ENCODE measurements at places on chromosomes 2 and 18.
A peak's percentile ranks its signal among the peaks of the same experiment; 100 is the strongest.

GRCh38 chr18:6782861-6783260 lies 53.3 kb downstream of the ARHGAP28 start:
- no peak for DNase-seq

DNA sequence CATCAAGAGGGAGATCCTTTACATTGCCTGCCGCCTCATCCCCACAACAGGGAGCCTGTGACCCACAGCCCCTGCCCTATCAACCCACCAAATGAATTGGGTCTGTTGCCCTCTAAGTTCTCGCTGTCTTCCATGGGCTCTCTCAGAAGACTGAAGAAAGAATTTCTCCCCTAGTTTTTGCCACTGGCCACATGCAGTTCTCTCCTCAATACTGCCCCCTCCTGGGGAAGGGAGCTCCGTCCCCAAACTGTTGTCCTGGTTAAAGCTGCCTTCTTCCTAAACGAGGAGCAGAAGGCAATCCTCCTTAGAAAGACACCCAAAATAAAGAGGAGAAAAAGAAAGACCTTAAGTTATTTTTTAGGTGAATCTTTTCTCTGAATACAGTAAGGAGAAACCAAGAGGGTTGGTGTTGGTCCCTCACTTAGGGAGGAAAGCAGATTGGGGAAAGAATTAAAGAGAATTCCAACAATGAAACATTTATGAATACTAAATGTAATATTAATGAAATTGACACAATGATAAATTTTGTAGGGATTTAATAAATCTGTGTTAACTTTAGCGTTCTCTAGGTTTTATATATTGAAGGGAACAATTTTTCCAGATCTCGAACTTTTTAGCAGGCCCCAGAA lies 31.1 kb upstream of the SATB2 start:
- DNase-seq, result peak; percentile 39

GRCh38 chr18:28185121-28185520 lies 8.2 kb upstream of the CDH2 start:
- DNase-seq, result no peak

GRCh38 chr2:181677912-181678586 lies 2.3 kb downstream of the NEUROD1 start:
- DNase-seq, result peak; percentile 56

DNA sequence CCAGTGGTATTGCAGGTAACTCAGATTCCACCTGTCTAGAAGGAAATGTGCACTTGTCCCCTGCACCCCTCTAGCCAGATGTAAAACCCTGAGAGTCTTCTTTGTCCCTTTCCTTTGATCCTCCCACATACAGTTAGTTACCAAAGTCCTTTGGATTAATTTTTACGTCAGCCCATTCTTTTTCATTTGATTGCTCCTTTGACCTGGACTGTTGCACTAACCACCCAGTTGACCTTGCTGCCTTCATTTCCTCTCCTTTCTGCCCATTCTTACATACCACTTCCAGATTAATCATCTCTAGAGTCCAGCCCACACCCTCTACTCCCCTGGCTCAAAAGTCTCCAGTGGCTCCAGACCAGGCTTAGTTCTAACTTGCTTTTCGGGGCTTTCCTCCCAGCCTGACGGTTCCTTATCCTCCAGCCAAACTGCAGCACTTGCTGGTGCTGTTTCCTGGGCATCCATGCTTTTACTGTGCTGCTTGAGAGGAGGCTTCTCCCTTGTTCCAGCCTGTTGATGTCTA lies 99.3 kb downstream of the SPTBN1 start:
- no peak for DNase-seq

- no peak for DNase-seq
Observed at GRCh38 chr2:136131484-136131960, 13.6 kb upstream of the CXCR4 start.

GRCh38 chr2:24115057-24115456 lies 8.1 kb downstream of the PFN4 start:
- no peak for DNase-seq

DNA sequence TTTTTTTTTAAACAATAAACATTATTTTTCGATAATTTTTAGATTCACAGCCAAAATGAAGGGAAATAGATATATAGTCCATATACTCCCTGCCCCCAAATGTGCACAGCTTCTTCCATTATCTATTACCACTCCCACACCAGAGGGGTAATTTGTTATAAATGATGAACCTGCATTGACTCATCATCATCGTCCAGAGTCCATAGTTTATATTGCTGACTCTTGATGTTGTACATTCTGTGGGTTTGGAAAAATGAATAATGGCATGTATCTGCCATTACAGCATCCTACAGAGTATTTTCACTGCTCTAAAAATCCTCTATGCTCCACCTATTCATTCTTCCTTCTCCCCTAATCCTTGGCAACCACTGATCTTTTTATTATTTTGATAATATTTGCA lies 121.5 kb downstream of the LTBP1 start:
- DNase-seq, result no peak

DNA sequence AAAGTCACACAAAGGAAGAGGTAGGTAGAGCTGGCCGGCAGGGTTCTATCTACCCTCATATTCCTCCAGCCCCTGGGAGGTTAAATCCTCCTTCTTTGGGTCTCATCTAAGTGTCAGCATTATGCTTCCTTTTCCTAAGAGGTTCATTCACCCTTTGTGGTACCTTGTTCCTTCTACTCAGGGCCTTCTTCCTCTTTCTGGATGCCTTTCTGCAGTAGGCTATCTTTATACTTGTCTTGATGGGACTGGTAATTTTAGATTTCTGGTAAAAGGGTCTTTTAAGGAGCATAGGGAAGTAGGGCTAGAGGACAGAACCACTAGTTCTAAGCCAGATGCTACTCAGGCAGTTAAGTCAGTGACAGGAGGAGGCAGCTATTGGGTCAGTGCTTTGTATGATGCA lies 13.7 kb upstream of the TNP1 start:
- no peak for DNase-seq

DNA sequence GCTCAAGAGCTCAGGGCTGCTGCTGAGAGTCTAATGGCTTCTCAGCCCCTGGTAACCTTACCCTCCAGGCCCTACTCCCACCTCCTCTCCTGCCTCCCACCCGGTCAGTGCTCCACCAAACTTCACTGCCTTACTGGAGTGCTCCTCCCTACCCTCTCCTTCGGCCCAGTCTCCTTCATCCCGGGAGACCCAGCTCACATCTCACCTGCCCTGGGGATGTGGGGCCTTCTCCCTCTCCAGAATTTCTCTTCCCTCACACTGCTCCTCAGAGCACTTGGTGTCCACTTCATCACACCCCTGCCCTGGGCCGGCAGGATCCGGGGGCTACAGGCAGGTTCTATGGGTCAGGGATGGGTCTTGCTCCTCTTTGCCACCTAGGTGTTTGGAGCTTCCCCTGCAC lies 21.6 kb downstream of the PTPN18 start:
- no peak for DNase-seq

DNA sequence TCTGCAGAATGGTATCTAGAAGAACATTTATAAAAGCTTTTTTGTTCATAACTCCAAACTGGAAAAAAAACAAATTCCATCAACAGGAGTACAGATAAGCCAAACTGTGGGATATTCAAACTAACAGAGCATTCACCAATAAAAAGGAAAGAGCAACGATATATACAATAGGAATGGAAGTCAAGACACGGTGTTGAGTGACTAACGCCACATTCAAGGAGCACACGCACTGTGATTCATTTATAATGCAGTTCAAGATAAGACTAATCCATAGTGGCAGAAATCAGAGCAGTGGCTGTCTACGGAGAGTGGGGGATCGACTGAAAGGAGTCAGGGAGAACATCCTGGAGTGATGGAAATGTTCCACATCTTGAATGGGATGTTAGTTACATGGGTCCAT lies 70.7 kb downstream of the CABYR start:
- no peak for DNase-seq

DNA sequence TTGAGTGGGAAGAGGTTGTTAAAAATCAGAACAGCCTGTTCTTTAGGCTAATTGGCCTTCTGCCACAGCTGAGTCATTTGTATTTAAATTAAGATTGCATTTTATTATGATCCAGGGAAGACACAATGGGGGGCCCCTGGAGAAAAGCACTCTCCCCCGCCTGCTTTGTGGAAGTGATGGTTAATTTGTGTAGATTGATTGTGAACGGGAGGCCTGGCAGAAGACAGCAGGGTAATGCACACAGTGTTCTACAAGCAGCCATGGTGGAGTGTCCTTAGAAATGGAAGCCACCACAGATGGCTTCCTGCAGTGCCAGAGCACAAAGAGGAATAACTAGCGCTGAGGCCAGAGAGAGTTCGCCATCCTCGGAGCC lies 19.6 kb downstream of the RAMP1 start:
- DNase-seq, result no peak

DNA sequence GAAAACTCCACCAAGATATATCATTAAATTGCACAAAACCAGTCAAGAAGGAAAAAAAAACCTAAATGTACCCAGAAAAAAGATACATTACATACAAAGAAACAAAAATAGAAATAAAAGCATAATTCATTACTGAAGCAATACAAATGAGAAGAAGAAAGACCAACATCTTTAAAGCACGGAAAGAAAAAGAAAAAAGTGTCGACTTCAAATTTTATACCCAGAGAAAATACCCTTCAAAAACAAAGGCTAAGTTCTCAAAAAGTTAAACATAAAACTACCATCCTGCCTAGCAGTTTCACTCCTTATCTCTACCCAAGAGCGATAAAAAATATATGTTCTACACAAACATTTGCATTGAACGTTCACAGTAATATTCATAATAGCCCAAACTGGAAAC lies 82.0 kb downstream of the ATAD2B start:
- DNase-seq, result no peak

GRCh38 chr18:26656944-26657536 lies 108.7 kb upstream of the KCTD1 start:
- DNase-seq, result peak; percentile 8

DNA sequence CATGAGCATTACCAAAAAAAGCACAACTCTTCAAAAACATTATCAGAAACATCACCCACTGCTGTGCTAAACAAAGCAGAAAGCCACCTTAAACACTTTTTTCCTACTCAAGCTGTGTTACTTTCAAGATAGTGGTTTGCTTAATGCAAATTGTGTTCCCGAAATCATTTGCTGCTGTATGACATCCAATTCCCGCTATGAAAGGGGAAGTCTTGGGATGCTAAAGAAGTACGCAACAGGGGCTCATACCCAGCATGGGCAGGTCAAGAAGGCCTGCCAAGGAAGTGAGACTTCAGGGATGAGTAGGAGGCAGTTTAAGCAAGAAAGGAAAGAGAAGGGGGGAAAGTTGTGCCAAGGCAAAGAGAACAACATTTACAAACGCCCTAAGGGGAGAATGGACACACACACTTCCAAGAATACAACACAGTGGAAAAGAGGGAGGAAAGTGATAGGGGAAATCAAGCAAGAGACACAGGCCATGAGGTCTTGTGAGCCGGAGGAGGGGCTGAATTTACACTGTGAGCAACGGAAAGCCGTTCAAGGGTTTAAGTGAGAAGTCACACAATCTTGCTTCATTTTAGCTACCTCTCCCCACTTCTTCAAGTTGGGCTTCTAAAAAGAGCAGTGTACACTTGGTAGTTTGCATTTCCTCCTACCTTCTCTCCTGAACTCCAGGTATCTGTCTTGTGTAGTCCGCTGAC lies 4.0 kb downstream of the PTPN2 start:
- no peak for DNase-seq

DNA sequence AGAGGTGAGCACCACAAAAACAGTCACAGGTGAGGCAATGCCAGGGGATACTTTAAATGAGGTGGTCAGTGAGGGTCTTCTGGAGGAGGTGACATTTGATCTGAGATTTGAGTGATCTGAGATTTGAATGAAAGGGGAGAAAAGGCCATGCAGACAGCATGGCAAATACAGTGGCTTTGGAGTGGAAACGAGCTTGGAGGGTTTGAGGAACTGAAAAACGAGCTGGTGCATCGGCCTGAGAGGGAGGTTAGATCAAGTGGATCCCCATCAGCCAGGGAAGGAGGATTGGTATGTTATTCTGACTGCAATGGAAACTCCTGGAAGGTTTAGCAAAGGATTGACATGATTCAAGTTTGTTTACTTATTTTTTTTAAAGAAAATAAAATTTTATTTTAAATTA lies 245.1 kb downstream of the KCNS3 start:
- DNase-seq, result no peak

GRCh38 chr18:2293109-2293839 lies 278.0 kb downstream of the METTL4 start:
- no peak for DNase-seq

DNA sequence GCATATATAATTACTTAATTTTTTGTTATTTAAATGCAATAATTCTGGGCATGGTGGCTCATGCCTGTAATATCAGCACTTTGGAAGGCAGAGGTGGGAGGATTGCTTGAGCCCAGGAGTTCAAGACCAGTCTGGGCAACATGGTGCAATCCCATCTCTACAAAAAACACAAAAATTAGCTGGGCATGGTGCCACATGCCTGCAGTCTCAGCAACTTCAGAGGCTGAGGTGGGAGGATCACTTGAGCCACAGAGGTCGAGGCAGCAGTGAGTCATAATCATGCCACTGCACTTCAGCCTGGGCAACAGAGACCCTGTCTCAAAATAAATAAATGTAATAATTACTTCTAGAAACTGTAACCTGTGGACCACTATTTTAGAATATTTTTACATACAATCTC lies 21.5 kb upstream of the TMEM87B start:
- no peak for DNase-seq

DNA sequence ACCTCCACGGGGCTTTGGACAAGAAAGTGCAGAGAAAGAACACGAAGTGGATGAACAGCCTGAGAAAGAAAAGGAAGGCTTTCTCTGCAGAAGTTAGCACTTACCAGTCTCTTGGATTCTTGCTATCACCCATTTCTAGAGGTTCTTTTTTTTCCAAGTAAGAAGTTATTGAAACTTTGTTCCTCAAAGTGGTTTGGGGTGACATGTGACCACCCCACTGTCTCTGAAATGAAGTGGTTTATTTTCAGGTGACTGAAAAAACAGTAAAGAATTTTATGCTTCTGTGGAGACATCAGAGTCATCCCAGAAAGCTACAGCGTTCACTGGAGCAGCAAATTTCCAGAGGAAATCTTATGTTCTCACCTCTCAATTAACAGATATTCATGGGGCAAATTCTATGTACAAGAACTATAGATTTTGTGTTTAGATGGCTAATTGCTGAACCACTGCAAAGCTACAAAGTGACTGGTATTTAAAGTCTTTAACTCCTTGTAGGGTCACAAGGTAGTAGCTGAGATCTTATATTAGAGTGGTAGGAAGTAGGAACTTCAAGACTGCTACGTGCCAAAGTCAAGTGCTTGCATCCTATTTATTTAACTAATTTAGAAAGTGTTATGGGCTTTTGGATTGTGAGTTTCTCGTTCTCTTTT lies 267.5 kb downstream of the TGIF1 start:
- DNase-seq, result no peak

GRCh38 chr2:240989451-240990265 lies 8.8 kb upstream of the SNED1 start:
- no peak for DNase-seq

DNA sequence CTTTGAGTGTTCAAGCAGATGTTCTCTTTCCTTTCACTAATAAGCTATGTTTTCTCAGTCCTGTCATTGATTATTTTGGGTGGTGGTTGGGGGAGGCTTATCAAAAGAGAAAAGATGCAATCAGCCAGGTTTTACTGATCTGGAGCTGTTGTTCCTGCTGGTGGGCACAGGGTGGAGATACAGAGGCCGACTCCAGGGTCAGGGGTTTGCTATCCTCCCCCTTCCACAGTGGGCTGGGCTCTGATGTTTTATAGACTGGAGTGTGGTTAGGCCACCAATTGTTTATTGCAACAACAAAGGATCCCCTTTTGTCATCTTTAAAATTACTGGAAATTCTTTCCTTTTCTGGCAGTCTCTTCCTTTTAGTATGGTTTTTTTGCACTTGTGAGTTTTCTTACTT lies 120.5 kb downstream of the TANC1 start:
- DNase-seq, result no peak

- no peak for DNase-seq
Observed at GRCh38 chr2:47039913-47040562, 115.1 kb downstream of the STPG4 start.

- no peak for DNase-seq
Observed at GRCh38 chr2:144505245-144505831, 14.6 kb downstream of the ZEB2 start.
